ENCODE measurements at places on chromosomes 2 and 18.

- DNase-seq = no peak
Observed at GRCh38 chr2:128424406-128425171, 105.9 kb upstream of the HS6ST1 start.

DNA sequence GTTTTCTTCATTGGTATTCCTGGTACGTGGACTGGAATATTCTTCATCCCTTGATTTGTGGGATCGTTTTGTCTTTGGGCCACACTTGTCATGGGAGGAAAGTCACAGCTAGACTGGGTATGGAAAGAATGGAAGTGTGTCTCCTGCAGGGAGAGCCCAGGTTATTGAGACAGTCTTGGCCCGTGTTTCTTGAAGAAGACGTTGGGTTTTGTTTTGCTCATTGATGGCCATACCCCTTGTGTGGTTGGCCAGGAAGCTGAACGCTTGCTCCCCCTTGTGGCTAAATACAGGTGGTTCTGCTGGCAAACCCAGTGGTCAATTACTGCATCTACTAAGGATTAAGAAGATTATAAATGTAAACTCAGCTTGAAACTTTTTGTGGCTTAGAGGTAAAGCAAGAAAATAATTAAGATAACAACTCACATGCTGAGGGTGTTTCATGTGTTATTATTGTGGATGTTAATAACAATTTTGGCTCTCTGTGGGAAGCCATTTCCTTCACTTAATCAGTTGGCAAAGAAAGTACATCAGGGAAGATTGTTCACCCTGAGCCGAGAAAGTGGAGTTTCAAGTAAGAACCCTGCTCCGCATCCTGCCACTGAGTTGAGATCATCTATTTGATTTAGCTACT lies 91.8 kb downstream of the NEDD4L start:
- peak; percentile 47 for DNase-seq

DNA sequence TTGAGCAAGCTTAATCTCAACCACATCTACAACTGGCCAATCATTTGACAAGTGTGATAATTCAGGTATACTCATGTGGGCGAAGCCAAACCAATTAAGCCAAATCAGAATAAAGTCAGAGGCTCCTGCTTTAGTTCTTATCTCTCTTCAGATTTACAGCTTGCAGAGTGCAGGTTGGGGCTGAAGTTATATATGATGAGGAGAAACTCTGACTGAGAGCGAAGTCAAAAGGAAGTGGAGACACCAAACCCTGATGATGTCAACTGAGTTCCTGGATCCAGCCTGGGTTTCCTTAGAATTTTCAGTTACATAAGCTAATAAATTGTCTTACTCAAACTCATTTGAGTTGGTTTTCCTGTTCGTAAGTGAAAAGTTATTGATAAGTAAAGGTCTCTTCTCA lies 73.9 kb downstream of the ASXL2 start:
- no peak for DNase-seq

DNA sequence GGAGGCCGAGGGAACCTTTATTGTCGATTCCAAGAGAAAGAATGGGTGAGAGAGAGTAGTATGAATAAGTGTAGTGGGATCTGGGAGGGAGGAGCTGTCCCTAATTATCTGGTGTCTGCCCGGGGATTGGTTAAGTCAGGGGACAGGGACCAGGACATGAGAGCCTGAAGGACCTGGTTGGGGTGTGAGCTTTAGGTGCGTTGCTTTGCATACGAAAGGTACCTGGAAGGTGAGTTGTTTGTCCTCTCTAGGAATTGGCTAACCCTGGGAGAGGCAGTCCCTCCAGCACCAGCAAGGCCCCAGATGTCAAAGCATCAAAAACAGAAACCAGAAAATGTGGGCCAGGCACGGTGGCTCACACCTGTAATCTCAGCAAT lies 48.1 kb upstream of the RPL31 start:
- no peak for DNase-seq

DNA sequence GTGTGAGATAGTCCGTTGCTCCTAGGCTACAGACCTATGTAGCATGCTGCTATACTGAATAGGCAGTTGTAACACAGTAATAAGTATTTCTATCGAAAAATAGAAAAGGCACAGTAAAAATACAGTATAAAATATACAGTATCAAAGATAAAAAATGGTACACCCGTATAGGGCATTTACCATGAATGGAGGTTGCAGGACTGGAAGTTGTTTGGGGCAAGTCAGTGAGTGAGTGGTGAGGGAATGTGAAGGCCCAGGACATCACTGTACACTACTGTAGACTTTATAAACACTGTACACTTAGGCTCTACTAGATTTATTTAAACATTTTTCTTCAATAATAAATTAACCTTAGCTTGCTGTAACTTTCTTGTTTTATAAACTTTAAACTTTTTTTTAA lies 3.5 kb downstream of the MAP3K20 start:
- DNase-seq = no peak

GRCh38 chr2:187504312-187504921 lies 49.8 kb downstream of the TFPI start:
- no peak for DNase-seq

- no peak for DNase-seq
Observed at GRCh38 chr18:28974504-28974903, 797.6 kb upstream of the CDH2 start.

- no peak for DNase-seq
Observed at GRCh38 chr2:190904640-190905261, 24.1 kb downstream of the GLS start.

DNA sequence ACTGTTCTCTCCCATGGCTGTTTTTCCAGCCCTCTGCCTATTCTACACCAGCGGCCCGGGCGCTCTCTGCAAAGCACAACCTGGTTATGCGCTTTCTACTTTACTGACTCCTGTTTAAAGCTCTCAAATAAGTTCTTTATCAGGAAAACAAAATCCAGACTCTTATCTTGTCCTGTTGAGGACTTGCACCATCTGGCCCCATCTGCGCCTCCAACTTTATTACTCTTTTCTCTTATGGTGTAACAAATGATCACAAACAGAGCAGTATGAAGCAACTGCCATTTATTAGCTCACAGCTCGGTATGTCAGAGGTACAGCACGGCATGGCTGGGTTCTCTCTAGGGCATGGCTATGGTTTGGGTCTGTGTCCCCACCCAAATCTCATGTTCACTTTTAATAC lies 236.5 kb upstream of the NT5C1B start:
- DNase-seq = no peak

GRCh38 chr2:100959225-100959880 lies 42.7 kb upstream of the RPL31 start:
- no peak for DNase-seq

GRCh38 chr2:65786007-65786717 lies 353.8 kb upstream of the SPRED2 start:
- DNase-seq = no peak

DNA sequence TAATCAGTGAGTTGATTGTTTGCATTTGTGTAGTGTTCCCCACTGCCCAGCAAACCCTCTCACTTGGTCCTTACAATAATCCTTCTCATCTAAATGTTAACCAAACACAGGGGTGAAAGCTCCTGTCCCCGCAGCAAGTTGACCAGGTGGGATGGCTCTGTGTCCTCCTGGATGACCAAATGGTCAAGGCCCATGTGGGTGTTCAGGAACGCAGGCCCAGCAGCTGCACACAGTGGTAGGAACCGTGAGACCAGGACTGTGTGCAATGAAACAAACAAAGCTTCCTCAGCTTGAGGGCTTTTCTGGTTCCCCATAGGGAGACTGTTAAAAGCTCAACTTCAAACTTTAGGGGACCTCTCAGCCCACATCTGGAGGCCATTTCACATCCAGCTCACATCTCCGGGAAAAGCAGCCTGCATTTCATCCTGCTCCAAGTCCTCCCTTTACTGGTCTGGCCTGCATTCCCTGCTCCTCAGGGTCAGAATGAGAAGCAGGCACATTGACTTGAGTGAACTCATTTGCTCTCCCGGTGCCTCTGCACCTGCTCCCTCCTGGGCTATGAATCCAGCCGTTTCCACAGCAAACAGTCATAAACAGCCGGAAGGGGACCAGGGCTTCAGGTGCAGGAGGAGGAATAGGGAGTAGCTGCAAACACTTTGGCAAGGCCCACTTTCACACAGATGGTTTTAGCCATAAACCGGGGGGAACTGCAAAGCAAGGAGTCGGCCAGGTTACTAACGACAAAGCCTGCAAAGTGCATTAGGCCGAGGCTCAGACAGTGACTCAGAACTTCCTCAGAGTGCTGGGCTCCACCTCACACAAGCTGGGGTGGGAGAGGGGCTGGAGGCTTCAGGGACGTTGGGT lies 144.7 kb downstream of the CAPN13 start:
- DNase-seq = peak; percentile 76

DNA sequence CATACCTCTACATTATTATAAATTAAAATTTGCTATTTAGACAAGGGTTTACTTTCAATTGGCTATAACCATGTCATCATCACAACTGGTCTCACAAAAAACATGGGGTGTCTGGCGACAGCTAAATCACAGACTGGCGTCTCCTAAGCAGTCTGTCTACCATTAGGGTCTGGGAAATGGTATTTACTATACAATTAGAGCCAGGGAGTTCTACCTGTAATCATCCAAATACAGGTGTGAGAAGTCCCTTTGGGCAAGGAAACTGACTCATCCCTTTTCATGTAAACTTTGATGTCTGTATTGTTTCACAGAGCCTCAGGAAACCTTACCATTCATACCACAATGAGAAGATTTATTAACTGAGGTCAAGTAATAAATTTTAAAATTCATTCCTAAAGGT lies 126.7 kb downstream of the OLA1 start:
- DNase-seq = no peak

DNA sequence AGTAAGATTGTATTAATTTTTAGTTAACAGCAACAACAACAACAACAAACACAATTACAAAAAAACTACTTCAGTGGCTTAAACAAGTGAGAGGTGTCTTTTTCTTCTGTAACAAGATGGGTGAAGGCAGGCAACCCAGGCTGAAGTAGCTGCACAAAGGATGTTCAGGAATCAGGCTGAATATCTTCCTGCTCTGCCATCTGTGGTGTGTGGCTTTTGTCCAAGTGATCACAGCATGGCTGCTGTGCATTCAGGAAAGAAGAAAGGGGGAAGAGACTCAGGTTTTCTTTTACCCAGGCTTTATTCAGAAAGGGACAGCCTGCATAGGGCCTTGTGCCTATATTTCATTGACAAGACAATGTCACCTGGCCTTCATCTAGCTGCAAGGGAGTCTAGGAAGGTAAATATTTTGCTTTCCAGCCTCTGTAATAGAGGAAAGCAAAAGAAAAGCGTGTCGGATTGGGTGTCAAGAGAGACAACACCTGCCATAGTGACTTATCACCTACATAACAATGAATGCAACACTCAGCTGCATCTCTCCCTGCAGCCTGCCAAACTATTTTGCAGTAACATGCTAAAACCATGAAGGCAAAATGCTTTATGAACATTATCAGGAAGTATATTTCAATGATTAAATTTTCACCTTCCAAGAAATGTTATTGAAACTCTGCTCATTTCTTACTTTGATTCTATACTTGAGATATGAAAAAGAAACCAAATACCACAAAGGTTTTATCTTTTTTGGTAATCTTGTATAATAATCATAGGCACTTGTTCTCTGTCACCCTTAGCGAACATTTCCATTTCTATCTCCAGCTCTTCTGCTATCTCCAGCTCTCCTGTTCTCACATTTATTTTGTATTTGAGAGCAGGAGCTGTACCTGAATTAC lies 14.6 kb downstream of the G6PC2 start:
- no peak for DNase-seq

DNA sequence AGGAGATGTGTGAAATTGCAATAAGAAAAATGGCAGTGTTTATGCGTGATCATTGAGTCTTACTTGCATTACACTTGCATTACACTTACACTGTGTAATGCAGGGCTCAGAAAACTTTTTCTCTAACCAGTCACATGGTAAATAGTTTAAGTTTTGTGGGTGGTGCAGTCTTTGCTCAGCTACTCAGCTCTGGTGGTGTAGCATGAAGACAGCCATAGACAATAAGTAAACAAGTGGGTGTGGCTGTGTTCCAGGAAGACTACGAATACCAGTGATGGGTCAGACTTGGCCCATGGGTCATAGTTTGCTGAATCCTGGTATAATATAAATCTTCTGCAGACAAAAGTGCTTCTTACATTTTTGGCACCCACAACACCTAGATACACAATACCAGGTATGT lies 115.6 kb upstream of the CYP1B1 start:
- no peak for DNase-seq

GRCh38 chr18:36287653-36288052 lies 9.9 kb upstream of the FHOD3 start:
- no peak for DNase-seq

- DNase-seq = no peak
Observed at GRCh38 chr2:205954707-205955106, 131.3 kb downstream of the INO80D start.

- DNase-seq = no peak
Observed at GRCh38 chr18:57270156-57270555, 82.2 kb upstream of the ST8SIA3 start.

- DNase-seq = no peak
Observed at GRCh38 chr2:60602828-60603532, 49.5 kb upstream of the BCL11A start.

GRCh38 chr18:12283666-12284065 lies 24.4 kb upstream of the TUBB6 start:
- no peak for DNase-seq

- DNase-seq = no peak
Observed at GRCh38 chr2:109619032-109619615, 5.0 kb downstream of the SOWAHC start.

GRCh38 chr2:20576598-20577115 lies 74.2 kb downstream of the HS1BP3 start:
- no peak for DNase-seq

- DNase-seq = no peak
Observed at GRCh38 chr2:105737980-105738657, 6.6 kb upstream of the NCK2 start.

DNA sequence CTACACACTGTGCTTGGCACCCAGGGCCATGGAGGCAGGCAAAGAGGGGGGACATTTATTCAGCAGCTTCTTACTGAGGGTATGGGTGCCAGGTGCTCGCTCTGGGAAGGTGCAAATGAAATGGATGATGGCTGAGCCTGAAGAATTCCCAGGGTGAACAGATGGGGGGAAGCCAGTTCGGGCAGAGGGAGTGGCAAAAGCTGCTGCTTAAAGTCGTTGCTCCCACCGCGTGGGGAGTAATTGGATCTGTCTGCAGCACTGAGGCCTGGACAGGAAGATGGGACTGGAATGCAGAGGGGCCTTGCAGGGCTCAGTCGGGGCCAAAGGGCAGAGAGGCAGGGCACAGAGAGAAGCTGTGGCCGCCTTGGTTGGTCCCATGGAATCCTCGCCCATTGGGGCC lies 51.2 kb downstream of the NEDD4L start:
- DNase-seq = no peak

DNA sequence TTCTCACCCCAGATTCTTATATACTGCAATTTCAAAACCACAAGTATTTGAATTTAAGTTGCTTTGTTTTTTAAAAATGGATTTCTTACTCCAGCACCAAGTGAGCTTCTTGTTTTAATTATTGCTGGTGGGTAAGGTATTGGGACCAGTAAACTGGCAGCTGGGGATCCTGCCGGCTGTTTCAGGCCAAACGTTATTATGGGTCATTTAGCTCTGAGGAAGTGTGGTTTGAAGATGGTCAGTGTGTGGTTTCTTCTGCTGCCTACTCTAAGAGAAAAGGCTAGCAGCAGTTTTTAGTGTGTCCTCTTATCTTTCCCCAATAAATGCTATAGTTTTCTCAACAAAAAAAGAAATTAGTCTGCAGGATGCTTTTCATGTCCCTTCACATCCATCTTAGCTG lies 30.6 kb downstream of the CFAP221 start:
- no peak for DNase-seq

GRCh38 chr2:241198381-241199279 lies 10.2 kb downstream of the ANO7 start:
- no peak for DNase-seq

Data from skin of body (tissue), 3 donors.